ENCODE measurements at places on chromosomes 4 and X. TPM values are rescaled to one million over a fixed set of nuclear protein-coding genes. Genes with fewer than 3 reads are reported as not detected.

- no peak overlapping the region for H3K27ac ChIP-seq
- no peaks in the 10 kb centered on the region for H3K36me3 ChIP-seq
- H3K27me3 ChIP-seq = no peaks in the 10 kb centered on the region
- DNase-seq = no peak
- H3K4me3 ChIP-seq = no peak overlapping the region
Observed at GRCh38 chrX:973010-973632, 239.3 kb downstream of the CRLF2 start.

DNA sequence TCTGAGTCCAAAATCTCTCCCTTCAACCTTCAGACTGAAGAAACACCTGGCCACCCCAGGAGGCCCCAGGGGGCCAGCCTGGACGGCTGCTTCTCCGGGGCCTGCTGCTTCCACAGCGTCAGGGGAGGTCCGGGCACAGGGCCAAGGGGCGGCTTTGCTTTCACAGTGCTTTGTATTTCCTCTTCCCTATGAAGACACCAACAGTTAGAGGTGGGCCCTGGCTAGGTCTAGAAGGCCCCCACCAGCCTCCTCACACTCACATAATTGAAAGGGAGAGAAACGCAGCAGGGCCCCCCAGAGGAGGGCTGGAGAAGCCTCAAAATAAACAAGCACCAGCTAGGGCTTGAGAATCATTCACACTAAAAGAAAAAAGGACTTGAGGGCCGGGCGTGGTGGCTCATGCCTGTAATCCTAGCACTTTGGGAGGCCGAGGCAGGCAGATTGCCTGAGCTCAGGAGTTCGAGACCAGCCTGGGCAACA, 17.8 kb downstream of the SCD5 start:
- no peaks in the 10 kb centered on the region for H3K36me3 ChIP-seq
- H3K4me1 ChIP-seq = peaks cover 32% of the 10 kb centered on the region
- no peak overlapping the region for H3K4me3 ChIP-seq
- no peaks in the 10 kb centered on the region for H3K27me3 ChIP-seq
- peak; percentile 74 for DNase-seq

GRCh38 chrX:145631461-145631951, 186.1 kb upstream of the SLITRK2 start:
- no peaks in the 10 kb centered on the region for H3K36me3 ChIP-seq
- DNase-seq = no peak
- no peak overlapping the region for H3K27ac ChIP-seq
- no peaks in the 10 kb centered on the region for H3K27me3 ChIP-seq

Gene TRAM1L1
- 4.3 TPM for total RNA-seq

Gene PRRG3
- total RNA-seq = 0.97 TPM

All from suprapubic skin (tissue), 4 donors.